GM18507 (cell line): ENCODE measurements at places on chromosomes 3 and 15.

GRCh38 chr3:112642912-112643506 lies 2.1 kb upstream of the CCDC80 start:
- peak; percentile 64 for DNase-seq

DNA sequence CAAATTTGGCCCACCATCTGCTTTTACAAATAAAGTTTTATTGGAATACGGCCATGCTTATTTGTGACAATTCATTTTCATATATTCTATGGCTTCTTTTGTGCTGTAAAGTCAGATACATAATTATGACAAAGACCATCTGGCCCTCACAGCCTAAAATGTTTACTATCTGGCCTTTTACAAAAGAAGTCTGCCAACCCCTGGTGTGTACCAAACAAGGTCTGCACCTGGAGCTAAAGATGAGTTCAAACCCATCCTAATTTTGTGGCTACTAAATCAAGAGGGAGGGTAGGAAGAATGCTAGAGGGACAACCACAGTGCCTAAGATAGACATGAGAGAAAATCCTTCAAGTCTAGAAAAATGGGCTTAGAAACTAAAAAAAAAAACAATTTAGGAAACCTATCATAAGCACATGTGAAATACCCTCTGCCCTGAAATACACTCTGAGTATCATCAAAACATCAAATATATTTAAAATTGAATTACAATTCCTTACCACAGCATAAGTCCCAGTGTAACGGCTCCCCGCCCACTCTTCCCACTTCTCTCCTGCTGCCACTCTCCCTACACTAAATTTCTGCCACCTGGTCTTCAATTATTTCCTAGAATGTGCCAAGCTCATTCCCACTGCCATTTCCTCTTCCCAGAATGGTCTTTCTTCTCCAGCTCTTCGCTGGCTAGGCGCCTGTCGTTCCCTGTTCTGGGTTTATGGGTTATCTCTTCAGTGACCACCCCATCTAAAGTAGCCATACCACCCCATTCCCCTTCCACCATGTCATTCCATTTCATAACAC lies 950.7 kb upstream of the CFAP20DC start:
- no peak for DNase-seq

DNA sequence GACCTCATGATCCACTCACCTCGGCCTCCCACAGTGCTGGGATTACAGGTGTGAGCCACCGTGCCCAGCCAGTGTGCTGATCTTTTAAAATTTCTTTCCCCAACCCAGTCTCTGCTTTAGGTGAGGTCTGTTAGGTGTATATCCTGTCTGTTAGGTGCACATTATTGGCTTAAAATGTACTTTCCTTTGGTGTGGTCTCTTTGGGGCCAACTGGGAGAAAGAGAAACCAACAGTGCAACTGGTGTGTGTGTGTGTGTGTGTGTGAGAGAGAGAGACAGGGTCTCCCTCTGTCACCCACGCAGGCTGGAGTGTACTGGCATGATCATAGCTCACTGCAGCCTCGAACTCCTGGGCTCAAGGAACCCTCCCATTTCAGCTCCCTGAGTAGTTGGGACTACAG lies 50.3 kb upstream of the GNB5 start:
- no peak for DNase-seq

- DNase-seq: no peak
These were observed 11.9 kb upstream of the TKT start for GRCh38 chr3:53267766-53268165.

GRCh38 chr3:112053229-112053628 lies 18.7 kb downstream of the TMPRSS7 start:
- DNase-seq: no peak

GRCh38 chr3:128309026-128309425 lies 155.7 kb downstream of the EEFSEC start:
- DNase-seq: no peak

DNA sequence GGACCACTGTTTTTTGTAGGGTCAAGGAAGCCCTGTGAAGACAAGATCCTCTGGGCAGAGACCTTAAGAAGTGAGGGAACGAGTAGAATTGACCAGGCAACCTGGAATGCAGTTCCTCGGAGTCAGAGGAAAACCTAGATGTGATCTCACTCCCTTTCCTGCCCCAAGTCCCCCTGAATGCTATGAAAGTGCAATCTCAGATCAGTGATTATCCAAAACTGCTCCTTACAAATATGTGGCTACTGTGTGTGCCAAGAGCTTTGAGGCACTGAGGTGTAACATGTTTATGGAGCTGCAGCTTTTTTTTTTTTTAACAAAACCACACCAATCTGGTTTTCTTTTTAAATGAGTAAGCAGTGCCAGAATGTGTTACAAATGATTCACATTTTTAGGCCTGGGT lies 35.8 kb downstream of the THSD4 start:
- no peak for DNase-seq

DNA sequence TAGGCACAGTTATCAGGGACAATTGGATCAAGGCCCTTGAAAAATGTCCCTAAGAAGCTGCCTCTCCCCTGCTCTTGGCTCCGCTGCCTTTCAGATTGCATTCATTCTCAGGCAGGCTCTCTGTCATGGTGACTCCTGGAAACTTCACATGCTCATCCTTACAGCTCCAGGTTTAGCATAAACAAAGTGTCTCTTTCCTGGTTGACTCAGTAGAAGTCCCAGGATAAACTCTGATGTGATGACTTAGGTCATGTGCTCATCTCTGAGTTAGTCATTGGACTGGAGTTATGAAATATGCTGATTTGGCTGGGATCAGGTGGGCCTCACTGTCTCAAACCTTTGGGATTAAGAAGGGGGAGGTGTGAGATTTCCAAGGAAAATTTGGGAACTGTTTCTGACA lies 243.8 kb downstream of the ZNF621 start:
- DNase-seq: no peak

- DNase-seq: no peak
These were observed 730.9 kb downstream of the NR2F2 start for GRCh38 chr15:97061392-97061791.

- DNase-seq: no peak
These were observed 209.7 kb downstream of the WDR72 start for GRCh38 chr15:53549697-53550305.
